ENCODE measurements at places on chromosomes 3 and 15. TPM values are rescaled to one million over a fixed set of nuclear protein-coding genes. Genes with fewer than 3 reads are reported as not detected.

GRCh38 chr15:67828969-67829646 is 3.8 kb downstream of the SKOR1 start:
- DNase-seq: no peak

Gene ARNT2
- not detected for total RNA-seq

GRCh38 chr3:36954452-36955134 is 9.7 kb upstream of the TRANK1 start:
- no peak for DNase-seq

DNA sequence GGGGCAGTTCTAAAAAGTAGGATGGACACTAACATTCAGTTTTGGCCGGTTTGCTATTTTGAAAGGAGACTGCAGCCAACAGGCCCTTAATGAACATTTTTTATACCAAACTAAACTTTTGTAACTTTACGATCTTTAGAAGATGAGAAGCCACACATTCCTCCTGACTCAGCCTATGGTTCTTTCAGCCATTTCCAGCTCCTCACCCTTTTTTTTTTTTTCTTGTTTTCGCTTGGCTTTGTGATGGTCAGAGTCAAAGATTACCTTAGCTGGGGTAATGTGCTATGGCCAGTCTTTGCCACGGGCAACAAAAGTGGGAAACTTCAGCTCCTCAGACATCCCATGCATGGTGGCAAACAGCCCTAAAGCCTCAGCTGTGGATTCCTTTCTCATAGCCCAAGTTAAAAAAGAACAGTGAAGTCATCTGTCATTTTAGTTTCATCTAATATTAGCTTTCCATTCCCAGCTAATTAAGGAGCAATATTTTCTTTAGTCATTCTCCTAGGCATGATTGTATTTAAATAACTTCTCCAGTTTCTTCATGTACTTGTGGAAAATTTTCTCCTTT is 368.7 kb downstream of the MFSD1 start:
- no peak for DNase-seq

- DNase-seq: no peak
Observed at GRCh38 chr3:102512734-102513504, 78.1 kb downstream of the ZPLD1 start.

Gene SLC6A6
- total RNA-seq: 43.1 TPM

GRCh38 chr3:127233371-127233770 is 40.4 kb downstream of the PRR23E start:
- DNase-seq: peak; percentile 12

All from activated CD4-positive, alpha-beta T cell treated with anti-CD3 and anti-CD28 coated beads, Interleukin-2, amount 10 ng/mL, durations not matched to agents 7 days and 5 days (primary cell).